RPMI8226 (cell line): ENCODE measurements at places on chromosomes 12 and 14.

GRCh38 chr14:80150301-80150700, 61.0 kb downstream of the DIO2 start:
- no peak for DNase-seq

- no peak for DNase-seq
These were observed 2.0 kb downstream of the PTHLH start for GRCh38 chr12:27970401-27971120.

DNA sequence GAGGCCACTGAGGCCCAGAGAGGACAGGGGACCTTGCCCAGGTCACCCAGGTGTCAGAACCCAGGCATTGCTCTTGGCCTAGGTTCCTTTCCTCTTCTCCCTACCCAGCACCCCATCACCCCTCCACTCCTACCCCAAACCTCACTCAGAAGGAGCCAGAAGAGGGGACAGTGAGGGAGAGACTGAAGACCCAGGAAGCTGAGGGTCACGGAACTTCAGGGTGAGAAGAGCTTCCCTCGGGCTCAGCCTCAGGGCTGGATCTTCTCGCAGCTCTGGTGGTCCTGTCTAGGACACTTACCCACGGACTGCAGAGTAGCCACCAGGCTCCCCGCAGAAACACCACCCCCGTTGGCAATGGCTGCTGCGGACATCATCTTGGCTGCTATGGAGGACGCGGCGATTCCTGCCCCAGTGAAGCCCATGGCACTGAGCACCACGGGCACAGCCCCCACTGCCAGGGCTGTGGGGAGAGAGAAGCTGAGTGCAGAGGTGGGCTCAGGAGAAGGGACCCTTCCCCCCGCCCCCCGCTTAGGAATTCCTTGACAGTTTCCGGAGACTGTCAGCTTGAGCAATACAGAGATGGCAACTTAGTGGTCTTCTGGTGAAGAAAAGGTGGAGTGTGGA, 1.1 kb downstream of the IFI27L2 start:
- DNase-seq: no peak

GRCh38 chr14:75531256-75531655, 9.0 kb downstream of the BATF start:
- DNase-seq: no peak

- peak; percentile 83 for DNase-seq
These were observed 986.3 kb upstream of the TMEM132C start for GRCh38 chr12:127280393-127281275.

DNA sequence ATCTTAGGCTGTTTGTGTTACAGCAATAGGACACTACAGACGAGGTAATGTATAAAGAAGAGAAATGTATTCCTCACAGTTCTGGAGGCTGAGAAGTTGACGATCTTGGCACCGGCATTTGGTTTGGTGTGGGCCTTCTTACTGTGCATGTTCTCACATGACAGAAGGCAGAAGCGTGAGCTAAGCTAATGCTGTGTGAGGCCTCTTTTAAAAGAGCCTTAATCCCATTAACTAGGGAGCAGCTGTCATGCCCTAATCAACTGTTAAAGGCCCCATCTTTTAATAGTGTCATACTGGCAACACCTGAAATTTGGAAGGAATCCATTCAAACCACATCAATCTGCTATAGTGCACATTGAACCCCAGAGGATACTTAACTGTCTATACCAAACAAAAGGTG, 992.9 kb downstream of the GALC start:
- DNase-seq: no peak

DNA sequence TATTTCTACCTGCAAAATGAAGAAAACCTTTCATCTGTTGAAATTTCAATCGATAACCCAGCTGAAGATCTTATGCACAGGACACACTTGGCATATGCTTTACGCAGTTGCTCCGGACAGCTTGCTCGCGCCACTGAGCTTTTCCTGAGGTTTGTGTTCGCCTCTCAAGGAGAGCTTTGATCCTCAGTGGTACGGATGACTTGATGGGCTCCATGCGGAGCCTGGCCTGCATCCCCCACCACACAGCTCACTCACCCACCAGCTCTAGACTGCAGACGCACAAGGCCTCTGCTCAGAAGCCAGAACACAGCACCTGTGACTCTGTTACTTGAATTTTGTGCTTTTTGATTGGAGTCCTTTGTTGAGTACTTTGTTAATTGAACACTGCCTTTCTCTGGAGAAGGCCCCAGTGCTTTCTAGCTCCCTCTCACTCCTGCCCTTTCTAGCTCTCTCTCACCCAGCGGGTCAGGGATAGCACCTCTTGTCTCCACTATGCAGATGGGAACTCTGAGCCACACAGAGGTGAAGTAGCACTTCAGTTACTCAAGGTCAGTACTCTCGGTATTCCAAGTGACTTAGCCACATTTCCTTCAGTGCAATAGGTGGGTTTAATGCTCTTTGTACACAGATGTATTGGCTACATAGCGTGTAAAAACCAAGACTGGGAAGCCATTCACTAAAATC, 52.1 kb downstream of the TBC1D30 start:
- no peak for DNase-seq

DNA sequence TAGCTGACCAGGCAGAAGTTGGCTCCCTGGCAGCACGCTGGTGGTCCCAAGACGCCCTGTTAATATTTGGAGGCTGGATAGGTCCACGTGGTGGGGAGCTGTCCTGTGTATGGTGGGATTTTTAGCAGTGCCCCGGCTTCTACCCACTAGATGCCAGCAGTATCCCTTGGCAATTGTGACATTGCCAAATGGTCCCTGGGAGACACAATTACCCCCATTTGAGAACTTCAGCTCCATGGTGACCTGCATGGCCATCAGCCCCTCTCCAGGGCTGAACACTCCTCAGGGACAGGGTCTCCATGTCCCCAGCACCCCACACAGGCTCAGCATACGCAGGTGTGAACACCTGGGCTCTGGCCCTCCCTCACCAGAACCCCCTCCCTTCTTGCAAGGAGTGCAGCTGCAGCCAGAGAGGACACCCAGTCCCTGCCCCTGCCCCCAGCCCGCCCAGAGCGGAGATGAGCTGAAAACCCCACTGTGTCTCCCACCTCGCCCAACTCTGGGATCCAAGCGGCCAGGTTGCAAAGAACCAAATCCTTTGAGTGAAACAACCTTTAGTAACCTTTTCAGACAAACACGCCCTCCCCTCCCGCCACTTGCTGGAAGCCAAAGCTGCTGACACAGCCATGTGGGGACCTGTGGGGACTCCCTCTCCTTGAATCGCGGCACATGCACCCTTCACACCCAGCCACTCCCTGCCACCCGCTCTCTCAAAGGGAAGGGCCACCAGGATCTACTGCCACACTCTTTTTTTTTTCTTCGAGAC, 120.4 kb downstream of the CALM1 start:
- DNase-seq: peak; percentile 76
